ENCODE measurements at places on chromosomes 2 and 18.

DNA sequence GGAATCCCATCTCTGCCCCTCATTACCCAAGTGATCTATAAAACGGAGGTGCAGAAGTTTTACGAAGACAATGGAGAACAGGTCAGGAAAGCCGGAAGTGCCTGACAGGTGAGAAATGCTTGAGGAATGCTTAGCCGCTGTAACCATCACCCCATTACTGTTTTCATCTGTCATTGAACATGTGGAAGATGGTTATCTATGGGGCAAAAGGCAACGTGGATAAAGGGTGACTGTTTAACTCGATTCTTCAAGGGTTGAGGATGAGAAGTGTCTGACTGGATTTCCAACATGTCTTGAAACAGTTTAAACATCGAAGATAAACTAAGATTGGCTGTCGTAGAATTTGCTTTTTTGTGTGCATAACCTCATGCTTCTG is 17.3 kb downstream of the HK2 start:
- no peak for DNase-seq

DNA sequence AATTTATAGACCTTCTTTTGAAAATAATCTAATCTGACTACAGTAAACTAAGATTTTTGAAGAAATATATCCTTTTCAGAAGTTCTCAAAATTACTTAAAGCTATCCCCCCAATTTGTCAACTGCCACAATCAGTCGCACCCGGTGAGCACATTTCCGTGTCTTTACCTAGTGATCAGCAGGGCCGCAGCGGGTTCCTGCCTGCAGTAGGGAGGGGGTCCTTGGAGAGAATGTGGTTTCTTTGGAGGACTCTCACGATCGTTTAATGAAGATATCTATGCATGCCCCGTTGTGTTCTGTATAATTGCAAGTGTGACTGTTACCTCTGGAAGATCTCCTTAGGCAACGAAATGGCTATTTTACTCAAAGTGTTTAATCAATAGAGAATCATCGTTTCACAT is 251.9 kb upstream of the RAB12 start:
- no peak for DNase-seq

DNA sequence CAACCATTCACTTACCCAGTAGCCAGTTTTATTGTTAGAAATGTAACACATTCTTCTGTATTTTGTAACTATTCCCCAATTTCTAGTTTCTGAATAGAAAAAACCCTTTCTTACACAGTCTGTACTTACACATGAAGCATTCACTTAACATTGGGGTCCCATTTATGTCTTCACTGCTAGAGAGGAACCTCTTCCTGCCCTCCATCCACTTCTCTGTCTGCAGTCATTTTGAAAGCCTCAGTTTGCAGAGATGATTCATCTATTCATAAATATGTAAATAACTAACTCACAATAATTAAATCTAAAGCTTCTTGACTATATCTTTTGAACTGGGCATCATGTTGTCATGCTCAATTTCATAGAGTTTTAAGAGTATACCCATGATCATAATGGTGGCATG is 55.9 kb downstream of the ZRANB3 start:
- no peak for DNase-seq

DNA sequence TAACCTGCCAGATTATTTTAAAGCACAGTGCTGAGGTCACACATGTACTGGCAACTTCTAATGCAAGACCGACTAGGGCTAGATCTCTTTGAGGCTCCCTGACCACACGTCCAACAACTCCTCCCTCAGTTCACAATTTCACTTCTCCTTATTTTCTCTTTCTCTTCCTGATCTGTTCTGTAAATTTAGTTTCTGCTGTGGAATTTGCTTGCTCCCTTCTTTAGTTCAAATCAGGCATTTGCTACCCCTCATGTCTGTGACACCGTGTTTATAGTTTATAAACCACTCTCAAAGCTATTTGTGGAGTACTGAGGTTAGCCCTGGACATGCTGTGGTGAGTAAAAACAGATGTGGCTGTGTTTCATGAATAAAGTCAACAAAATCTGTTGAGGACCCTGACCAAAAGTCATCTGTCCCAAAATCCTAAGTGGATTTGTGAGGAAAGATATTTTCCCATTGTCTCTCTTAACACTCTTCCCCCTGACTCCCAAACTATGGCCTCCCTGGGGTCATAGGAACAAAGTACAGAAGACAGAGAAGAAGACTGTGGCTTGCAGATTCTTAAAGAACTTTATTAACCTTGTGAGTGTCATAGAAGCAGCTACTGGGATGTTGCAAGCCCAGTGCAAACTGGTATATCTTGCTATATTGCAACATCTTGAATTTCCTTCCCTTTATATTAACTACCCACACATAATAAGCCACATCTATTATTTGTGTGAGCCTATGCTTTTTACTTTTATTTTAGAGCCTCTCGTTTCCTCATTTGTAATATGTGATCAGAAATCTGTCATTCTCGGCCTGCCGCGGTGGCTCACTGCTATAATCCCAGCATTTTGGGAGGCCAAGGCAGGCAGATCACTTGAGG is 3.5 kb upstream of the NAGK start:
- DNase-seq: no peak

- no peak for DNase-seq
These were observed 81.3 kb downstream of the CLHC1 start for GRCh38 chr2:55150834-55151233.

DNA sequence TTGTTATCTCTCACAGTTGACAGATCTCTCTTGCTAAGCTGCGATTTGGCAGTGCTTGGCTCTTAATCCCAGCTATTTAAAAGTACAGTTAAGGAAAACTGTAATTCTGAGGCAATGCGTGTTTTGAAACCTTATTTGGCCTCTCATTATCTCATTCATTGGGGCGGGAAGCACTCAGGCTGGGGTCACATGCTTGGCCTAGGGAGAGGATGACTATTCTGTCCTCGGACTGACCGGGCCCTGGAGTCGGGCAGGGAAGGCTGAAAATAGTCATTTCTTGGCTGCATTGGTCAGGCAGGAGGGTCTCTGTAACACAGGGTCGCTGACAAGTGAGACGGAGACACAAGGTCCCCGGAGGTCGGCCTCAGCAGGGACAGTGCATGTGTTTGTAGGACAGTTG is 20.2 kb upstream of the EMILIN2 start:
- no peak for DNase-seq

DNA sequence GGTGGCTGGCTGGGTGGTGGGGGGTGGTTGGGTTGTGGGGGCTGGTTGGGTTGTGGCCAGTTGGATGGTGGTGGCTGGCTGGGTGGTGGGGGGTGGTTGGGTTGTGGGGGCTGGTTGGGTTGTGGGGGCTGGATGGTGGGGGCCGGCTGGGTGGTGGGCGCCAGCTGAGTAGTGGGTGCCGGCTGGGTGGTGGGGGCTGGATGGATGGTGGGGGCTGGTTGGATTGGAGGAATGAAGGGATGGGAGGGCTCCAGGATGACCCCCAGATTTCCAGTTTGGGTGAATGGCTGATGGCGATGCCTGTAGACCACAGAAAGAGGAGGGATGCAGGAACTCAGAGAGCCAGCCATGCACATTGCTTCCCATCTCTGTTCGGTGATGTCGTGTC is 26.8 kb upstream of the GPR17 start:
- DNase-seq: no peak

GRCh38 chr2:71806432-71806831 is 341.2 kb downstream of the CYP26B1 start:
- DNase-seq: no peak

- DNase-seq: no peak
These were observed 793.5 kb upstream of the SOX11 start for GRCh38 chr2:4898706-4899105.

- DNase-seq: no peak
These were observed 580.0 kb downstream of the SUCLG1 start for GRCh38 chr2:83879127-83879526.

DNA sequence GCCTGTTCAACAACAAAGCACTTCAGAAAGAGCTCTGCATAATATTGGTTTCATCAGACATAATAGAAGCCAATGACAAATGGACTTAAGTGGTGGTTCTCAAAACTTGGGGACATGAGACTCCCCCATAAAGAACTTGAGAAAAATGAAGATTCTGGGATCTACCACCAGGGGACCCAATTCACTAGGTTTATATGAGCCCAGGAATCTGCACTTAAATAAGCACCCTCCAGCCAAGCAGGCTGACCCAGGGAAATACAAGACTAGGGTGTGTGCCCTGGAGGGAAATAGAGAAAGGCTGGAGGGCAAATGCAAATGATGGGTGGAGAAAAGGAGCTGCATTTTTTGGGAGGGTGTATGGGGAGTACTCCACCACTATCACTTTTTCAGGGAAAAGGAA is 52.5 kb downstream of the SATB2 start:
- no peak for DNase-seq

GRCh38 chr2:238875101-238875470 is 27.2 kb downstream of the TWIST2 start:
- no peak for DNase-seq

- DNase-seq: no peak
These were observed at the start of gene TWIST2 for GRCh38 chr2:238847841-238848690. Gene TWIST2 (plus strand): TSS chr2:238848085. CDS start chr2:238848216, 131 bp downstream.

GRCh38 chr18:5619376-5619775 is 75.6 kb upstream of the EPB41L3 start:
- DNase-seq: no peak

GRCh38 chr2:164784376-164784775 is 57.2 kb downstream of the COBLL1 start:
- DNase-seq: no peak

DNA sequence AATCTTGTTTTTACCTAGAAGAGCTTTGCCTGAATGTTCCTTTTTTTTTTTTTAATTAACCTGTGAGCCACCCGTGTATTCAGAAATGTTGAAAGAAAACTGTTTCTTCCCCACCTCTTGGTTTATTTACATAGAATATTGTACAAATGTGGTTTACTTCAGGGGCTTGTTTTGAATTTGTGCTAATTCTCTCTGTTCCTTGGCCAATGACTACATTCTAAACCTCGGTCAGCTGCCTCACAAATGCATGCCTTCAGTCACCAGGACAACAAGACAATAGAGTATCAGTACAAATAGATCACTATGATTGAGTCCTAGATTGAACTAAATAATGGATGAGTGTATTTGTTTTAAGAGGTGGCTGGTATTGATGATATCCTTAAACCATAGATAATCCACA is 36.0 kb downstream of the AGFG1 start:
- no peak for DNase-seq

DNA sequence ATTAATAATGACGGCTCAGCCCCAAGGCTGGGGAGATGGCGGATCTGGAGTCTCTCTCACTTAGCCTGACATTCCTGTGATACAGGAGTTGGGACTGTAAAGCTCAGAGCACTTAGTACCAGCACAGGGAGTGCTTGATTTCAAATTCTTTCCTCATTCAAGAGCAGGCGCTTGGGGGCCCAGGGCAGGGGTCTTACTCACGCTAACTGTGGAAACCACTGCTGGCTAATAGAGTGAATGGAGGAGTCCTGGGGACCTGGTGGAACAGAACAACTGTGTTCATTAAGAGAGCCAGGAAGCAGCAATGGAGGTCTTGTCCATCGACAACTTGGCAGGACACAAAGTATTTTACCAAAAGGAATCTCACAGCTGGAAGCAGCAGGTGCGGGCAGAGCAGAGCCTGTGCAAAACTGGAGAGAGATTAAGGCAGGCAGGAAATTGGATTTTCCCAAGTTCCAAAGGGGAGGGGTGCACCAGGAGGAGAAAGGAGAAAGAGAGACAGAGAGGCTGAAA is 358.9 kb downstream of the TNS1 start:
- no peak for DNase-seq

- DNase-seq: no peak
These were observed 20.7 kb upstream of the KCTD1 start for GRCh38 chr18:26568926-26569665.

DNA sequence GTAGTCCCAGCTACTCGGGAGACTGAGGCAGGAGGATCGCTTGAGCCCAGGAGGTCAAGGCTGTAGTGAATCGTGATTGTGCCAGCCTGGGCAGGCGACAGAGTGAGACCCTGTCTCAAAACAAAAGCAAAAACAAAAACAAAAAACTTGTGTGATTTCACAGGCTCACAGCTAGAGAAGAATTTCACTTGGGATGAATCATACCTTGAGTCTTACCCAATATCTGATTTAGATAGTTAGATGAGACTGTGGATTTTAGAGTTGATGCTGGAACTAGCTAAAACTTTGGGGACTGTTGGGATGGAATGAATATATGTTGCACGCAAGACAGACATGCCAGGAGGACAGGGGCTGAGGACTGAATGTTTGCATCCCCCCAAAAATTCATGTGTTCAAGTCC is 4.4 kb downstream of the ANKRD29 start:
- no peak for DNase-seq

DNA sequence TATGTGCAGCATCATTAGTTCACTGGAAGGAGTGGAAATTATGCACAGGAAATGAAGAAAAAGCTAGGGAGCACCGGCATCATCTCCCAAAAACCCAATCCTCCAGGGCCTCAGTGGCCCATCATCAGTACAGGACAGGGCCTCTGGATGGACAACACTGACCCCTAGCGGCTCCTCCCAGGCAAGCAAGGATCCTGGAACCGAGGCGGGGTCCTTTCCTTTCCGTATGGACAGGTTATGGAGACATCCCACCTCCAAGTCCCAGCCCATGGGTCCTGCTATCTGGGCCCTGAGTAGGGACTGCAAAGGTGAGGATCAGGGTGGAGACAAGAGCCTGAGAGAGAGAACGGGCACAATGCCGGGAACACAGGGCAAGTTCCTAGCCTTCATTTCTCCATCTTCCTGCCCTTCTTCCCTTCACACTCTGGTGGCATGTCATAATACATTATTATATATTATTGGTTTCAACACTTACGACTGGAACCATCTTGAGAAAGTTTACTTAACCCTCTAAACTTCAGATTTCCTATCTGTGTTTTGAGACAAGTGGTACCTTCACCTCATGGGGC is 68.2 kb downstream of the ZNF516 start:
- no peak for DNase-seq

GRCh38 chr18:61348230-61348629 is 15.0 kb downstream of the CDH20 start:
- no peak for DNase-seq

GRCh38 chr2:1181893-1182292 is 231.2 kb downstream of the SNTG2 start:
- DNase-seq: no peak

DNA sequence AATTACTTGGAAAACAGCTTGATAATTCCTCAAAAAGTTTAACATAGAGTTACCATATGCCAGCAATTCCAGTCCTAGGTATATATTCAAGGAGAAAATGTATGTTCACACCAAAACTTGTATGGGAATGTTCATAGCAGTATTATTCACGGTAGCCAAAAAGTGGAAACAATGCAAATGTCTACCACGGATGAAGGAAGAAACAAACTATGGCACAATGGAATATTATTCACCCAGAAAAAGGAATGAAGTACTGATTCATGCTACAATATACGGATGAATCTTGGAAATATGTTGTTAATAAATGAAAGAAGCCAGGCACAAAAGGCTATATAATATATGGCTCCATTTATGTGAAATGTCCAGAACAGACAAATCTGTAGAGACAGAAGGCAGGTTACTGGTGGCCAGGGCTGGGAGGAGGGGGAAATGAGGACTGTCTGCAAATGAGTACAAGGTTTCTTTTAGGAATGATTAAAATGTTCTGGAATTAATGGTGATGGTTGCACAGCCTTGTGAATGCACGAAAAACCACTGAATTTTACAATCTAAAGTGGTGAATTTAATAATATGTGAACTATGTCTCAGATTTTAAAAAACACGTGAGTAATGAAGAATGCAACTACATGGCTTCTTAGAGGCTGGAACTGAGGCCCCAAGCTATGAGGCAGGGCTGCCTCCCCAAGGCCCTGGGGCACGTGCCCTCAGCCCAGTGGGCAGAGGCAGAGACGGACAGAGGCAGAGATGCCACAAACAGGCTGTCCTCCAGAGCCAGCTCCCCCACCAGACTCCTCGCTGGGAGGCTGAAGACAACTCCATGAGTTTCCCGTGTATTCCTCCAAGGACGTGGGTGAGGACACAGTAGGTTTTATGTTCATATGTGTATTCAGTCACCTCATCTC is 5.0 kb downstream of the LIMS2 start:
- no peak for DNase-seq
